ENCODE measurements at places on chromosomes 13 and 19.

GRCh38 chr13:75372517-75372916, 109.5 kb downstream of the TBC1D4 start:
- no peaks in the 10 kb centered on the region for H3K36me3 ChIP-seq
- H3K27ac ChIP-seq = no peak overlapping the region
- no peak overlapping the region for H3K4me3 ChIP-seq
- no peaks in the 10 kb centered on the region for H3K27me3 ChIP-seq

DNA sequence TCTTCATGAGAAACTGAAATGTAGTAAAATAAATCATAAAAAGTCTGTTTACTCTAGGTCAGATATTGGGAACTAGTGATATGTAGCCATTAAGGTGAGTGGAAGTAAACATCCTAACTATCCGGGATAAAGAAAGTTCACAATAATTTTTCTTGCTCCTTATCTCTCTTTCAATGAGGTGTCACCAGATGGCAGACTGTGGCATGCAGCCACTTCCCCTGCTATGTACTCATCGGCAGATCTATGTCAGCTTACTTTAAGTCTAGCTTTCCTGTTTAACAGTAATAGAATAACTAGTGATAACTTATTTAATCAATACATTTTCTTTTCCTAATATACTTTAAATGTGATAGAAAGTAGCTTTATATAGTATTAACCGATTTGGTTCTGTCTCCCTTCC, 181.9 kb downstream of the NDFIP2 start:
- H3K27ac ChIP-seq = no peak overlapping the region
- no peaks in the 10 kb centered on the region for H3K4me1 ChIP-seq

GRCh38 chr13:31930901-31931522, 100.6 kb upstream of the FRY start:
- peaks cover 6% of the 10 kb centered on the region for H3K4me1 ChIP-seq
- H3K27ac ChIP-seq = no peak overlapping the region
- H3K27me3 ChIP-seq = no peaks in the 10 kb centered on the region
- no peaks in the 10 kb centered on the region for H3K36me3 ChIP-seq
- no peak for DNase-seq
- H3K4me3 ChIP-seq = no peak overlapping the region

DNA sequence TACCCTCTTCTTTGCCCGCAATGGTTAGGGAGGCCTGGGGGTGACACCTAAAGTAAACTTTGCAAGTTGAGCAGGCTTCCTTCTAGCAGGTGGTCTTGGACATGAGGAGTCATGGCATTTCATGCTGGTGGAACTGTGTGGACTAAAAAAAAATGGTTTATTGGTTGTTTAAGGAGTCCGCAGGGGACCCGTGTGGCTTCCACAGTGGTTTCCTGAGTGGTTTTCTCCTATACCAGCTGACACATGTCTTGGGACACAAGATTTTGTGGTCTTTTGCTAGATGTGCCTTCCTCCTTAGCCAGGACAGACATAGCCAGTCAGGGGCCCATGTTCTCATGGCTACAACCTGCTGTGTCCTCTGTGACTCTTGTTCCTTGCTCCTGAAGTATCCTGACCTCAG, 1.5 kb downstream of the ZNF543 start:
- no peak overlapping the region for H3K27ac ChIP-seq
- peaks cover 14% of the 10 kb centered on the region for H3K4me1 ChIP-seq
- no peak for DNase-seq

DNA sequence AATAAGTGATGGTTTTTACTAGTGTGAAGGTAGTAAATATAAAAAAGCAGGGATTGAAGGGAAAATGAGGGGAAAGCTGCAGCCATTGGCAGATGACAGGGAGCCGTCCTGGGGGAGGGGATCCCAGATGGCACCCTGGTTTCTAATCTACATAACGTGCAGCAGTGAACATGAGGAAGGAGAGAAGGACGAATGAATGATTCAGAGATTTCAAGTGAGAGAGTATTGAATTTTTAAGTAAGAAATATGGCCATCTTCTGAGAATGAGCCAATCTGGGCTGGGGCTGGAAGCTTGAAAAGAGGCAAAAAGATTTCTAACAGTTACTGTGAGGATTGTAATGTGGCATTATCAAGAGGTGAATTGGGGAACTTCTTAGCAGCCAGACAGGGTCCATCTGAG, 414.2 kb downstream of the MYO16 start:
- no peaks in the 10 kb centered on the region for H3K4me1 ChIP-seq
- H3K36me3 ChIP-seq = no peaks in the 10 kb centered on the region
- H3K27me3 ChIP-seq = no peaks in the 10 kb centered on the region

- H3K27me3 ChIP-seq = no peaks in the 10 kb centered on the region
- no peak overlapping the region for H3K4me3 ChIP-seq
- H3K27ac ChIP-seq = no peak overlapping the region
Measured at GRCh38 chr13:94261163-94261562, 218.3 kb downstream of the DCT start.

- H3K27ac ChIP-seq = no peak overlapping the region
- peaks cover 42% of the 10 kb centered on the region for H3K36me3 ChIP-seq
- no peak overlapping the region for H3K4me3 ChIP-seq
- H3K27me3 ChIP-seq = no peaks in the 10 kb centered on the region
Measured at GRCh38 chr19:4108767-4109625, 14.9 kb downstream of the MAP2K2 start.

DNA sequence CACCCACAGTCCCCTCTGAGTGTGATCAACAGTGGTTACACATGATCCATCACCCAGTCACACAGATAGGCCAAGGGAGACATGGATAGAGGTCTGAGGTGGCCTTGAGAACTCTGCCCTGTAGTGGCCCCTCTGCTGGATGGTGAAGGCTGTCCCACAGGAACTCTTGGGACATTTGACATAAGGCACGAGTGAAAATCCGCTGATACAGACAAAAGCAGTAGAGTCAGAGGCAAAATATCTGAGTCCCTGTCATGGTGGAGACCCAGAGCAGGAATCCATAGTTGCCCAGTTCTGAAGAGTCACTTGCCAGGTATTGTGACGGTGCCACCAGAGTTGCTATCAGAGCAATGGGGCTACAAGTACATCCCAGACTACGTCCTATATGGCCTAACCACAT, 18.8 kb upstream of the SLC25A30 start:
- no peaks in the 10 kb centered on the region for H3K27me3 ChIP-seq
- H3K4me3 ChIP-seq = no peak overlapping the region
- H3K36me3 ChIP-seq = no peaks in the 10 kb centered on the region
- no peak overlapping the region for H3K27ac ChIP-seq
- no peak for DNase-seq

DNA sequence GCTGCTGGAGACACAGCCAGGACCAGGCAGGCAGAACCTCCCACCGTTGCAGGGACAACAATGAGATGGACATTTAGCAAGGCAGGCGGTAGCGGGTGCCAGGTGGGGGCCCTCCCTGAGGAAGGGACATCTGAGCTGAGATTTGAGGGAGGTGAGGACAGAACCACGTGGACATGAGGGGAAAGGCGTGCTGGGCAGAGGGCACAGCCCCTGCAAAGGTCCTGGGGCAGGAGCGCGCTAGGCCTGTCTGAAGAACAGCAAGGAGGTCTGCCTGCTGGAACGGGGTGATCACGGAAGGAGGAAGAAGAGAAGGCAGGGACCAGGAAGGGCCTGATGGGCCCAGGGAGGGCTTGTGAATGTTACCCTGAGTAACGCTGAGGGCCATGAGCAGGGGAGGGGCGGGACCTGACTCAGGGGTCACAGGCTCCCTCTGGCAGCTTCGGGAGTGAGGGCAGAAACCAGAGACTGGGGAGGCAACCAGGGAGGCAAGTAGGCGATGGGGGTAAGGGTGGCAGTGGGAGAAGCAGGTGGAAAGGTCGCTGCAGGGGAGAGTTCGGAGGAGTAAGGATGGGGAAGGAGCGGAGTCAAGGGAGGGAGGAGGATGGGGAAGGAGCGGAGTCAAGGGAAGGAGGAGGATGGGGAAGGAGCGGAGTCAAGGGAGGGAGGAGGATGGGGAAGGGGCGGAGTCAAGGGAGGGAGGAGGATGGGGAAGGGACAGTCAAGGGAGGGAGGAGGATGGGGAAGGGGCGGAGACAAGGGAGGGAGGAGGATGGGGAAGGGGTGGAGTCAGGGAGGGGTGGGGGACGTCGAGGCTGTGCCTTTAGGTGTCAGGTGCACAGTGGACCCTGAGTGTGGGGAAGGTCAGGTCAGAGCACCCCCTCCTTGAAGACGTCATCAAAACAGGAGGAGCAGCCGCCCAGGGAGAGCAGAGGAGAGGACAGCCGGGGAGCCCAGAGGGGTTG, 15.7 kb upstream of the B3GNT3 start:
- no peaks in the 10 kb centered on the region for H3K36me3 ChIP-seq
- DNase-seq = peak; percentile 52
- H3K4me1 ChIP-seq = peaks cover 12% of the 10 kb centered on the region

DNA sequence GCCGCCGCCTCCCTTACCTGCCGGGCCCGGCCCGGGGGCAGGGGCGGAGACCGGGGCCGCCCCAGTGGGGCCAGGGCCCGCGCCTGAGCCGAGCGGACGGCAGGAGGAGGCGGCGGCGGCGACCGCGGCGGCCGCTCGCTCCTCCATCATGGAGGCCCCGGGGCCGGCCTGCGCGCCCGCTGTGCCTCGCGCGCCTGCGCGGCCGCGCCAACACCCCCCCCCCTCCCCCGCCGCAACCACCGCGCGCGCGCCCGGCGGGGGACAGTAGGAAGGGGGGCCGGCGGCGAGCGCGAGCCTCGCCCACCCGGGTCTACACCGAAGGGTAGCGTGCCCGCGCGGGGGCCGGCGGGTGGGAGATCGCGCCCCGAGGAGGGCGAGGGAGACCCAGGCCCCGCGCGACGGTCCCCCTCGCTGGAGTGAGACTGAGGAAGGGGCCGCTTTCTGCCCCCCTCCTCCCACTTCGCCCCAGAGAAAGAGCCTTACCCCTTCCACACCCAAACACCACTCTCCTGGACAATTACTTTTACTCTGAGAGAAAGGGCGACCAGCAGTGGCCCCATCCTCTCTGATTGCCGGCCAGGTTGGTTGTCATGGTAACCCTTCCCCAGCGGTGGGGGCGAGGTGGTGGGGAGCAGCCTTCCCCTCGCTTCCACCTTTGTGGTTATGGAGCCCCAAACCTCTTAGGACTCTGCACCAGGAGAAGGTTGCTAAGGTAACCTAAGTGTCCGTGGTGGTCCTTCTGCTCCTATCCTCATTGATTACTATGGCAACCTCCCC, at the start of gene STRN4:
Gene STRN4 (minus strand): TSS at position 170 of the 777 bp plus-strand sequence. CDS start 20 bp downstream, at position 150.
- H3K4me3 ChIP-seq = peak within 1 kb of the TSS; percentile 93
- peaks cover 29% of the 10 kb centered on the region for H3K4me1 ChIP-seq
- no peaks in the 10 kb centered on the region for H3K27me3 ChIP-seq
- peaks cover 17% of the 10 kb centered on the region for H3K36me3 ChIP-seq
- no peak for DNase-seq

DNA sequence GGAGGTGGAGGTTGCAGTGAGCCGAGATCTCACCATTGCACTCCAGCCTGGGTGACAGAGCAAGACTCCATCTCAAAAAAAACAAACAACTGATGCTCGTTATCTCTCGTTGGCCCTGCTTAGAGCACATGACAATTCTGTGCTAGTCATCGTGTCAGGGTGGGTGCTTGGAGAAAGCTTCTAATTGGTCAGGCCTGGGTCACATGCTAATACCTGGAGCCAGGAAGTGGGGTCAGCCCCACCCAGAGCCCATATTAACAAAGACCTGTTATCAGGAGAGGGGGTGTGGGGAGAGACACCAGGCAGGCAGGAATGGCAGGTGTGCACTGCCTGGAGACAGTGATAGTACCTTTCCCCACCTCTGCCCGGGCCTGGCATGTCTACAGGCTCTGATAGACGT, 84.9 kb downstream of the DPF1 start:
- no peaks in the 10 kb centered on the region for H3K4me1 ChIP-seq
- no peak overlapping the region for H3K4me3 ChIP-seq
- no peak for DNase-seq
- H3K27ac ChIP-seq = no peak overlapping the region
- H3K27me3 ChIP-seq = no peaks in the 10 kb centered on the region

- DNase-seq = no peak
- no peak overlapping the region for H3K27ac ChIP-seq
Measured at GRCh38 chr13:39777527-39778061, 122.1 kb downstream of the COG6 start.

DNA sequence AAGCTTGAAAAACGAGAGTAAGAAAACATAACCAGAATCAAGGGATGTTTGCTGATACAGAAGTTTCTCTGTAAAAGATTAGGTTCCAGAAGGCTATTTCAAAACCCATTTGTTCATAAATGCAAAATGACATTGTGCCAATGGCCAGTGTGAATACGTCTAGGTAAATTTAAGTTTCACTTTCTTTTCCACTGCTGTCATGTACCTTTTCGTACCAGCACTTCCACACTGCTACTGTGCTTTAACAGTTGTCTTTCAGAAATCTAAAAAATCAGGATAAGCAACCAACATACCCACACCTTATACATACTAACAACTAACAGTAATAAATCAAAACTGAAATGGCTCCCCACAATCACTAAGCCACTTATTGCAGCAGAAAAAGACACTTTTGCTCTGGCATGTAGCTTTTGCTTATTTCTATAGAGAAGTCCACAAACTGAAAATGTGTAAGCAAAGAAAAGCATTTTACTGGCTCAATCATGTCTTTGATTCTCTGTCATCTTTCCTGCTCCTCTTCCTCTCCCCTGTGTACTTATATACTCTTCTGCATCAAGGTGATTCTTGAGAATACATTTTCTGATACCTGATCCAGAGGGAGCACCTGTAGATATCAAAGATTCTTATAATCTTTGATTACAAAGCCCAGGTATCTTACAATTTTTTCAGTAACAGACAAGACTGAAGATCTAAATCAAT, 34.3 kb downstream of the ELF1 start:
- no peaks in the 10 kb centered on the region for H3K36me3 ChIP-seq
- H3K27me3 ChIP-seq = no peaks in the 10 kb centered on the region
- DNase-seq = no peak
- H3K4me1 ChIP-seq = peaks cover 57% of the 10 kb centered on the region
- H3K27ac ChIP-seq = peak overlapping the region; percentile 82
- H3K4me3 ChIP-seq = peak overlapping the region; percentile 35

- peaks cover 12% of the 10 kb centered on the region for H3K27me3 ChIP-seq
- no peak overlapping the region for H3K27ac ChIP-seq
- no peak for DNase-seq
Measured at GRCh38 chr19:48500830-48501493, 10.7 kb downstream of the LMTK3 start.

- H3K27me3 ChIP-seq = no peaks in the 10 kb centered on the region
- no peak overlapping the region for H3K4me3 ChIP-seq
- no peaks in the 10 kb centered on the region for H3K4me1 ChIP-seq
- no peaks in the 10 kb centered on the region for H3K36me3 ChIP-seq
- no peak for DNase-seq
- H3K27ac ChIP-seq = no peak overlapping the region
Measured at GRCh38 chr19:56980906-56981305, 138.9 kb upstream of the USP29 start.

GRCh38 chr19:44738603-44739558, 9.6 kb upstream of the BCL3 start:
- DNase-seq = peak; percentile 83
- no peaks in the 10 kb centered on the region for H3K36me3 ChIP-seq
- no peaks in the 10 kb centered on the region for H3K27me3 ChIP-seq
- peak overlapping the region; percentile 44 for H3K27ac ChIP-seq
- H3K4me3 ChIP-seq = no peak overlapping the region

DNA sequence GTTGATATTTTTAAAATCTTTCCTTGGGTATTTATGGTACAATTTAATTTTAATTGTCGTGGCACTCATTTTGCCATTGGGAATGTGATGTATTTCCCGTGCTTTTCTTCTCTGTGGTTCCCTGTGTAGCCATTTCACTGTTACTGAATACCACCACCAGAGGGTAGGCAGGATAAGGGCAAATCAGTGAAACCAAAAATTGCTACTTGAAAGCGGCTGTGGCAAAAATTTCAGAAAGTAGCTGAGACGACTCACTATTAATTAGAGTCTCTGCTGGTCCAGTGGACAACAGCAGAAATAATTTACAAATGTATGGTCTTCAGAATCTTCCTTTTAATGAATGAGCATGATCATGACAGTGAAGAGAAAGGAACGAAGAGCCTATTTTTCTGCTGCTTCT, 34.4 kb upstream of the MIR17HG start:
- H3K4me1 ChIP-seq = no peaks in the 10 kb centered on the region
- no peak for DNase-seq
- H3K27me3 ChIP-seq = no peaks in the 10 kb centered on the region
- H3K4me3 ChIP-seq = no peak overlapping the region
- no peak overlapping the region for H3K27ac ChIP-seq
- H3K36me3 ChIP-seq = no peaks in the 10 kb centered on the region
